NAMALWA (cell line): ENCODE measurements at places on chromosomes 3 and 15.

DNA sequence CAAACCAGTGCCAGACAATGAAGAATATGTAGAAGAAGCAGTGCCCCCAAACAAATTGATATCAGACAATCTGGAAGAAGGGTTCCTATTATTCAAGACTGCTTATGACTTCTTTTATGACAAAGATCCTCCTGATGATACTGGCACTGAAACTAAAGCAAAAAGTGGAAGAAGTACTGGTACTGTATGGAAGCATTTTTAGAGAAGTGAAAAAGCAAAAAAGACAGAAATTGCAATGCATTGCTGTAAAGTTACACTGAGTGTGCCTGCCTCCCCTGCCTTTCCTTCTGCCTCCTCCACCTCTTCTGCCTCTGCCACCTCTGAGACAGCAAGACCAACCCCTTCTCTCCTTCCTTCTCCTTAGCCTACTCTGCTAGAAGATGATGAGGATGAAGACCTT is 167.6 kb downstream of the PLCL2 start:
- no peak for DNase-seq

- peak; percentile 7 for DNase-seq
Observed at GRCh38 chr3:160801386-160802118, 45.5 kb downstream of the PPM1L start.

DNA sequence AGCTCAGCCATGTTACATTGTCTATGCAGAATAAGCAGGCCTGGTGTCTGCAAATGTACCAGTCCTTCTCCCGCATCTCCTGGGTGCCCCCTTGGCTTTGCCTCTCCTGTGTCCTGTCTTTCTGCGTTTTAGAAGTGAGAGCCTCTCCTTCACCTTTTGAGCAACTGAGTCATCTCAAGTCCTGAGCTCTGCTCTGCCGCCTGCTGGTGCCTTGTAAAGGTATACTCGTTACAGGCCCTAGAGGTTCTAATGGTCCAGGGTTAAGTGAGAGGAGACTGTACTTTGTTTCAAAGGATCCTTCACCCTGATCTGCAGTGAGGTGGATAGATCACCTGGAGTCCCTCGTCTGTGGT is 12.6 kb downstream of the GHRL start:
- no peak for DNase-seq

DNA sequence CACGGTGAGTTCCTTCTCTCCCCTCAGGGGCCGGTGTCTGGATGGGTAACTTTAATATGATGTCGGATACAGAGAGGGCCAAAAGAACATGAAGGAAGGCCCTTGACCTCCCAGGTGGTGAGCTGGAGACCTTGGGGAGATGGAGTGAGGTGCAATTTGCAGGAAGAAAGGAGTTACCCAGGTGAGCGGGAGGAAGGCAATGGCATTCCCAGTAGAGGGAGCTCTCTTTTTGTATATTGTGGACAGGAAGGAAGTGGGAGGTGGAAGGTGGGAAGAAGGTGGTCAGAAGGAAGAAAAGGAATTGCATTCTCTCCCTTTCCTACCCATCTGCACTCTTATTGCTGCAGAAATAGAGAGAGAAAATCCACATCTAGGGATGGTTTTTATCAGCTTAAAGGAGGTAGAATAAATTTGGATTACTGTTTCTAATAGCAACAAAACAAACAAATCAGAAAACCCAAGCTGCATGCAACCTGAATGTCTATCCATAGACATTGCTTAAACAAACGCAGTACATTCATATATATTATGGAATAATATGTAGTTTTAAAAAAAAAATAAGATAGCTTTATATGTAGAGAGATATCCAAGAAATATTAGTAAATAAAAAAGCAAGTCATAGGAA is 169.0 kb upstream of the TSC22D2 start:
- DNase-seq: no peak

DNA sequence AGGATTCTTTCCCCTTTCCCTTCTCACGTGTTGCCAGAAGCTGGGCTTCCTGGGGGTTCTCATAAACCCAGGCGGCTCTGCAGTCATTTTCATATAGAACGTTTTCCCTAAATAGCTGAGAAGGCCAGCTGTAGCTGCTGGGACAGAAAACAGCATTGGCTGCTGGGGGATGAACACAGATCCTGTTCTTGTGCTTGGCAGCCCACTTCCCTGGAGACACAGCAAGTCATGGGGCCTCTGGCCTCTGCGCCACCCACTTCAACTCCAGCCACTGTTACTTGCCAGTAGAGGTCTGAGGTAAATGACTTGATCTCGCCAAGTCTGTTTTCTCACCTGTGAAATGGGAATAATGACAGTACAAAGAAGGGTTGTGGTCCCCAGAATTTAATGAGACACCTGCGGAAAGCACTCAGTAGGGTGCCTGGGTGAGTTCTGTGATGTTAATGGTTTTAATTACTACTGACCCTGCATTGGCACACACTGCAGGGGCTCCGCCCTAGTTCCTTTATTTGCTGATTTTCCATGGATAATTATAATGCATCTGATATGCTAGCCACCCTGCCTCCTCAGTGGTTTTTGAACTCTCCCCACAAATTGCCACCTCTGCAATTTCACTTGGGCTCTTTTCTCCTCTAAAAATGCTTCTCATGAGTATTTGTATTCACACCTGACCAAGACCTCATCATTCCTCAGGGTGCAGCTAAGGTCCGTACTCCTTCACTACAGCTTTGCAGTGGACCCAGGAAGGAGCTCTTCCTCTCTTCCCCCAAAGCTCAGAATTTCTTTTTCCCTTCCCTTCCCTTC is 274.7 kb downstream of the RPLP1 start:
- DNase-seq: no peak

DNA sequence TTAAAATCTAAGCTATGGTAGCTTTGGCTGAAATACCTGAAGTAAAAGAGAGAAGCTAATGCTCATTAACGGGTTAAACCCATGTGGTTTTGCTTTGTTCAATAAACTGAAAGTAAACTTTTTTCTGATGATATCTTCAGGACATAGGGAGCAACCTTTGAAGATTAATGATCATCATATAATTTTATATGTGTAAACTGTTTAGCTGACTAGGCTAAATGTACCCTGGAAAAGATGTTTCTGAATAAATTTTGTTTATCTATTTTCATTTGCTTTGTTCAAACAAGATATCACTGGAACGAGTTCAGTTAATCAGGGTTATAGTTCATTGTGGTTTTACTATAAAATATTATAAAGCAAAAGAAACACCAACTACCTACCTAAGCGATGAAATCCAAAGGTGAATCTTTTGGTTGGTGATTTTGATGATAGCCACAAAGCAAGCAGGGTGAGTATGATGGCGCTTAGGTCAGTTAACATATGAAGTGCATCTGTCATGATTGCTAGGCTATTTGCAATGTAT is 11.7 kb downstream of the SLC30A4 start:
- DNase-seq: no peak
